Non-pigmented ciliary epithelial cell (primary cell): ENCODE measurements at places on chromosomes 3 and 15.

DNA sequence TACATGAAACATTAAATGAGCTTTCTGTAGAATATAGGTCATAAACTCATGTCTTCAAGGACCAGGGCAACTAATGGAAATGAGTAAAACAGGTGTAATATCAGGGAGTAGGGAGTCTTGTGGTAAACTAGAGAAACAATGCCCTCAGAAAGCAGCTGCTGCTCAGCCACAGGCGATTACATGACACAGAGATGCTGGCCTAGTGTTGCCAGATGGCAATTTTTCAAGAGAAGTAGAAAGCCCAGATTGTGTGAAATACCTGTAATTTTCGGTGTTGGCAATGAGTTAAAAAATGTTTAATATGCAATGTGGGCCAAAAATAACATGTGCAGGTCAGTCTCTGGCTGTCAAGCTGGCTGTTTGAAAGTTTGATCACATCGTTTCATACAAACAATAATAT lies 23.4 kb downstream of the NCEH1 start:
- no peak for DNase-seq

DNA sequence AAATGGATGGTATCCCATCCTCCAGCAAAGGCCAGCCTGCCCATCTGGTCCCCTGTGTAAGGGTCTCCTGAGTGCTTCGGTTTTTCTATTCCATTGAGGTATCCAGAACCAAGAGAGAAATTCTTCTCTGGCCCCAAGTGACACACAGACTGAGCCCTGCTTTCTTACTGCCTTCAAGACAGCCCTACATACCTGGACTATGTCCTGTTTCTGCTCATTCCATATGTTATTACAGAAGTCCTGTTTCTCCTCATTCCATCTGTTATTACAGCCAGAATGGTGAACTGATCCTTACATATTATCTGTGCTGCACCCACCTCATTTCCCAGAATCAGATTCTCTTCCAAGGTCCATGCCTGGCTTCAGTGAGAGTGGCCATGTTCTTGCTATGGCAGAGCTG lies 115.2 kb downstream of the DCLK3 start:
- no peak for DNase-seq

DNA sequence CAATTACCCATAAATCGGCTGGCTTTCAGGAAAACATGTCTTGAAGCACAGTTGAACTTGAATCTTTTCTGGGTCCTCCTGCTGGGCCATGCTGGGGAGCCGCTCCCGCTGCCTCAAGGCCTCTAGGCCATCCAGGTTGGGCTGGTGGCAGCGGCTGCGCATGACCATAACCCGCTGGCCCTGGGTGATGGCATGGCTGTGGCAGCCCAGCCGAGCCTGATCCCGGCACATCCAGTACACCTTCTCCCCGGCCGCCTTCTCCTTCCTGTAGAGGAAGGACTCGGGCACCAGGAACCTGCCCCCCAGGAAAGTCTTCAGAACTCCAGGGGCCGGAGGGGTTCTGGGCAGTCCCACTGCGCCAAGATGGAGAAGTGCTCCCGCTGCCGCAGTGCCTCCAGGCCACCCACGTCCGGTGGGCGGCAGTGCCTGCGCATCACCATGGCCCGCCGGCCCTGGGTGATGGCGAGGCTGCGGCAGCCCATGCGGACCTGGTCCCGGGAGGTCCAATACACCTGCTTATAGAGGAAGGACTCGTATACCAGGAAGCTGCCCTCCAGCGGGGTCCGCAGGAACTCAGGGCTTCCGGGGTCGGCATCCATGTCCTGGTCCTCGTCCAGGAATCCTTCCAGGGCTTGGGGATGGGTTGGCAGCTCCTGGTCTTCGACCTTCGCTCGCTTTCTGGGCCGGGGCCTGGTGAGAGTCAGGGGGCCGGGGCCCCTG lies 84.3 kb upstream of the FXR1 start:
- no peak for DNase-seq

- DNase-seq, result no peak
Measured at GRCh38 chr3:29144807-29145206, 136.1 kb upstream of the RBMS3 start.

DNA sequence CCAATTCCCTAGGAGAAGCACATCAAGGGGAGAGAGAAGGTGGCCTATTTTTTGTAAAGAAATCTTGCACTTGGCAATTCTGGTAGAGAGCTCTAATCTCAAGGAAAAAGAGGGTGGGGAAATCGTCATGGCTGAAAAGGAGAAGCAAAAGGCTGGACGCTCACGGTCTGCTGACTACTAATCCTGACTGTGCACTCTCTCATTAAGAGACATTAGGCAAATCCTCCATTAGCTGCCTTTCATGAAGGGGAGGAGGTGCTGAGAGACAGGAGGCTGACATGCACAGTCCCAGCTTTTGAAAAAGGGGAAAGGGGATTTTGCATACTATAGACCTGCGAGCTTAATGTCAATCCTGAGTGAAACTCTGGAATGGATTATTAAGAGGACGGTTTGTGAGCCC lies 170.0 kb downstream of the NR2F2 start:
- no peak for DNase-seq

DNA sequence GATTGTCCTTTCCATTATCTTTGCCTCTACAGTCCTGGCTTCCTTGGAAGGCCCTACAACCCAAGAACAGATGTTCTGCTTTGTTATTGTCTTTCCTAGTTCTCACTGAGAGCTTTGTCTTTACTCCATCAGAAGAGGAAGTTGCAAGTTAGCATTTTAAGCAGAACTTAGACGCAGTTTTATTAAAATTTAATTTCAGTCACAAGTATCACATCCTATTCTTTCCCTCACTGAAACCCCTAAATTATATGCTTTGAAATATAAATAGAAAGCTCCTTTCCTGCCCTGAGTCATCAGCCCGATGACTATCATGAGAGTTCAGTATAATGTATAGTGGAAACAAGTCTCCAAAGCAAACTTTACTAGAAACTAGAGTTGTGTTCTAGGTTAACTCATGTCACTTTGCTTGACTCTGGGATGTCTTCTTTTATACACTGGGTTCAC lies 291.2 kb upstream of the RBMS3 start:
- no peak for DNase-seq
